Bronchus fibroblast of lung (primary cell): ENCODE measurements at places on chromosomes 6 and 20. TPM values are rescaled to one million over a fixed set of nuclear protein-coding genes. Genes with fewer than 3 reads are reported as not detected.

The TMX4 gene
- 13.1 and 15.0 TPM in 2 replicates for total RNA-seq

The RHAG gene
- not detected in 2 replicates for total RNA-seq

The PI16 gene
- total RNA-seq = not detected in 2 replicates

The DYNLRB1 gene
- 147 and 200 TPM in 2 replicates for total RNA-seq

The CYP24A1 gene
- total RNA-seq = 0.17 TPM in 1 of 2 replicates, not detected in the other

The AGER gene
- total RNA-seq = 1.0 and 1.3 TPM in 2 replicates

The RIMS1 gene
- under 0.01 and 0.45 TPM in 2 replicates for total RNA-seq

The SPATS1 gene
- not detected in 2 replicates for total RNA-seq

The TP53TG5 gene
- total RNA-seq = not detected in 2 replicates

The TFAP2A gene
- total RNA-seq = not detected in 2 replicates

The IL20RA gene
- 0.17 and 0.45 TPM in 2 replicates for total RNA-seq

The IMPG1 gene
- 0.30 TPM in 1 of 2 replicates, not detected in the other for total RNA-seq

The OR12D1 gene
- not detected in 2 replicates for total RNA-seq

The WFDC5 gene
- not detected in 2 replicates for total RNA-seq

The HCRTR2 gene
- total RNA-seq = 0.17 TPM in 1 of 2 replicates, not detected in the other

The RNF39 gene
- total RNA-seq = not detected in 2 replicates

The MEP1A gene
- total RNA-seq = not detected in 2 replicates

The SLC22A3 gene
- 0.15 TPM in 1 of 2 replicates, not detected in the other for total RNA-seq

The MLIP gene
- total RNA-seq = 0.59 TPM in 1 of 2 replicates, not detected in the other

The KCNK5 gene
- total RNA-seq = under 0.01 and 0.15 TPM in 2 replicates

The METTL24 gene
- total RNA-seq = not detected in 2 replicates

The ECT2L gene
- not detected in 2 replicates for total RNA-seq

The HLA-DRB5 gene
- not detected in 2 replicates for total RNA-seq

The FOXS1 gene
- total RNA-seq = not detected in 2 replicates

The FOXF2 gene
- 16.4 and 23.2 TPM in 2 replicates for total RNA-seq

The SNAI1 gene
- total RNA-seq = 1.6 and 2.5 TPM in 2 replicates

The DZANK1 gene
- 0.50 and 1.0 TPM in 2 replicates for total RNA-seq
